Osteoblast (primary cell): ENCODE measurements at places on chromosomes 7 and 10. TPM values are rescaled to one million over a fixed set of nuclear protein-coding genes. Genes with fewer than 3 reads are reported as not detected.

Gene CBX3
- total RNA-seq, result 136 and 142 TPM in 2 replicates

Gene CCL24
- not detected in 2 replicates for total RNA-seq

Gene NAT16
- total RNA-seq, result not detected in 2 replicates

Gene OLAH
- total RNA-seq, result not detected in 2 replicates

Gene TFPI2
- 8.7 and 10.6 TPM in 2 replicates for total RNA-seq

Gene PRKCQ
- total RNA-seq, result not detected in 2 replicates

Gene PAPOLB
- total RNA-seq, result under 0.01 and 0.36 TPM in 2 replicates

Gene HNRNPA2B1
- total RNA-seq, result 82.9 and 83.1 TPM in 2 replicates

Gene CLEC5A
- not detected in 2 replicates for total RNA-seq

Gene ANXA8
- total RNA-seq, result 0.59 and 0.72 TPM in 2 replicates

Gene PDK4
- 0.36 and 0.59 TPM in 2 replicates for total RNA-seq
